ENCODE measurements at places on chromosomes 6 and 20.

GRCh38 chr6:142088858-142089216, 43.9 kb upstream of the GJE1 start:
- DNase-seq = no peak

DNA sequence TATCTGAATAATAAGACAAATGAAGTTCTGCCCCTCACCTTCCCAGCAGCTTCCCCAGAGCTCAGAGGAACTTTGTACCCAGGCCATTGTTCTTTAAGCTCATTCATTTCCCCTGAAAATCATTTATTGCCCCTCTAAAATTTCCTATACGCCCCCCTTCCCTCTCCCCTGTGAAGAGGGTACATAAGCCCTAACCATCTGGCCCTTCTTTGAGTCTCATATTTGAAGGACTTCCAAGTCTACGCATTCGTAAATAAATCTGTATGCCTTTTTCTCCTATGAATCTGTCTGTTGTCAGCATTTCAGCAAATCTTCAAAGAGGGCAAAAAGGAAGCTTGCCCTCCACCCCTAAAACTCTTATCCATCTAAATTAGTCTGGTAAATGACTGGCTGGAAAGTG, 73.1 kb upstream of the DST start:
- DNase-seq = no peak

DNA sequence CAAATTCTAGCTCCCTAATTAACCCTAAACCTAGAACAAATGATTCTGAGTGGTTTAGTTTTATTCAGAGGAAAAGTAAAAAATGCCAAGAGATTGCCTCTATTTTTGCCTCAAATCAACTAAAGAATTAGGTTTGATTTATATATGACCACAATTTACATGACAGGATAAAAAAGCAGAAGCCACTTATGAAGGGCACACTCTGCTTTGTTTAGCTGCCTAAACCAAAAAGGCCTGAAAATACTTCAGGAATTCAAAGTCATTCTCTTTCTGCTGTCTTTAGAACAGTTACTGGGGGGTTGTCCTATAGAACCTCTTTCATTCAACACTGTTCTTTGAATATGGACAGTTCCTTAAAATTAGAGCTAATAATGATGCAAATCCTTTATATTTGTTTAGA, 5.3 kb downstream of the FBXO5 start:
- no peak for DNase-seq

GRCh38 chr6:46103441-46104115, 26.2 kb upstream of the ENPP4 start:
- DNase-seq = no peak

- DNase-seq = no peak
Observed at GRCh38 chr20:45913116-45913515, 1.2 kb upstream of the PLTP start.

DNA sequence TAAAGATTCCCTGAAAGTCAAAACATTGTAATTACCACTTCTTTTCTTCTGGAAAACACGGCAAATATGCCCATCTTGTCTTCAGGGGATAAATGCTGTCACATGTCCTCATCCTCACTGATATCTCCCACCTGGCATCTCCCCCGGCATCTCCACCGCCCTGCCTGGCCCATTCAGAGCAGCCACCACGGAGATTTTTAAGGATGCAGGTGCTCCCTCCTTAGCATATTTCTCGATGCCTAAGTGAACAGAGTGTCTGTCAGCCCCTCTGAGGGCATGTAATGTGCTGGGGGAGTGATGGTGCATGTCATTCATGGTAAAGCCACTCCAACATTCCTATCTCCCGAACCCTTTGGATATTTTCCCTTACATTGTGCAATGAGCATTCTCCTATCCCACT, 215.5 kb downstream of the PREX1 start:
- no peak for DNase-seq

GRCh38 chr6:4930025-4930691, 73.7 kb downstream of the RPP40 start:
- DNase-seq = no peak

Measured in suprapubic skin (tissue), 4 donors.